CD8-positive, alpha-beta T cell (primary cell): ENCODE measurements at places on chromosomes 1 and 21. TPM values are rescaled to one million over a fixed set of nuclear protein-coding genes. Genes with fewer than 3 reads are reported as not detected.

DNA sequence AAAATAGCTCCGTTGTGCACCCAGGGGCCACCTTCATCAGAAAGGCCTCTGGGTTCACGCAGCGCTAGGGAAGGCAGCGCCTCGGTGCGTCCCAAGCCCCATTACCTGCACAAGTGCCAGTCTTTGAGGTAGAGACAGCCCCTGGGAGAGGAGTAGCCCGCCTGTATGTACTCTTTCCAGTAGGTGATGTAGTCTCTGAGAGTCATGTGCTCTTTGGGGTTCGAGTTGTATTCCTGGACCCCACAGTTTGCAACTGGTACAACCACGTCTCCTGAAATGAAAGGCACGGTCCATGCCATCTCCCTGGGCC lies 601 bp downstream of the JMJD4 start:
- no peak for DNase-seq

DNA sequence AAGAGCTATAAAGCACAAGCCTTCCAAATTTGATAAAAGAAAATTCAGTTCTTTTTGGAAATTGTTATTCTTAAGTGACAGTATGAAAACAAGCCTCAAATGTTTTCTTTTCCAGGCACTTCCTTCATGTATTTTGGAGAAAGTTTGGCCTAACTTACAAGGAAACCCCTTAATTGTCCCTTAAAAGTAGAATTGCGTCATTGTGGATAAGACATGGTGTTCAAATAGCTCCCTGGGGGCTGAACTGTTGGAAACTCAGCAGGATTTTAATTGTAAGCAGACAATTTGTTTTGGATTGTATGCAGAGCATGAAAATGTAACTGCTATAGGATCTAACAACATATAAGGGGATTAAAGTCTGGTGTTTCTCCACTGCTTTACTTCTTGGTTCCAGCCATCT lies 35.4 kb upstream of the FGGY start:
- DNase-seq: no peak

GRCh38 chr1:9764550-9764949 lies 59.2 kb downstream of the CLSTN1 start:
- no peak for DNase-seq

GRCh38 chr1:198647055-198647454 lies 8.2 kb downstream of the PTPRC start:
- peak; percentile 43 for DNase-seq

GOLT1A gene
- not detected for total RNA-seq
